Stimulated activated CD8-positive, alpha-beta memory T cell treated with anti-CD3 and anti-CD28 coated beads, Interleukin-4, amount 100 ng/mL, for 1 hour (primary cell): ENCODE measurements at places on chromosomes 1 and 21.

DNA sequence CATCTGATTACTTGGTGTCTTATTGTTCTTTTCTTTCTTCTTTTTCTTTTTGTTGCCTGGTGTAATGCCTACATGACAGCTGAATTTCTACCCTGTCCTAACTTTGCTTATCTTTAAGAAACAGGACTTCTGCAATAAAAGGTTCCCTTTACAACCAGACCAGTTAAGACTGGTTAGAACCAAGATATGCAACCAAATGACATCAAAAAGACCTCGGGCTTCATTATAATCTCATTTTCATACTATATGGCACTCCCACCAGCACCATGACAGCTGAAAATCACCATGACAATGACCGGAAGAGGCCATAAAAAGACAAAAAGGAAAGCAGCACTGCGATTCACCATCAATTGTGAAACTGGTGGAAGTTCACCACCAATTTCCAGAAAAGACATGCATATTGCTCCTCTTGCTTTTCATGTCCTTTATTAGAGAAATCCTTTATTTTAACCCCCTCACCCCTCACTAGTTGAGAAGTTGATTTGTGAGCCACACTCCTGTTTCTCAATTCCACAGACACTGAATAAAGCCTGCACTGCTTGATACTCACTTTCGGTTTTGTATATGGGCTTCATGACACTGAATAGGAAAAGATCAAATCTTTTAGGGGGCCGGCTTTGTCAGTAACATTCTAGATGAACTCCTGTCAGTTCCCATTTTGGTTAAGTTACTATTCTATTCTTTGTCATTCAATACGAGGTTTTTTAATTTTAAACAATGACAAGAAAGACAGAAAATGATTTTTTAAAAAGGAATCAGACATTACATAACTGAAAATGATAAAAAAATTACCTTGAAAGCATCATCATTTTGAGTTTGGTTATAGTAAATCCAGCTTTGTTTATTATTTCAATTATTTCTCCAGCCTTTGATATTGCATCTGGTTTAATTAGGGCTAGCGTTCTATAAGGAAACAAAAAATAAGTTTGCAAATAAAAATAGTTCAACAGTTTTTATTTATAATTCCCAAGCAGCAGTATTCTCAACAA lies 58.1 kb downstream of the NME7 start:
- DNase-seq, result no peak

- no peak for DNase-seq
Observed at GRCh38 chr1:32861904-32862695, 8.6 kb downstream of the FNDC5 start.

DNA sequence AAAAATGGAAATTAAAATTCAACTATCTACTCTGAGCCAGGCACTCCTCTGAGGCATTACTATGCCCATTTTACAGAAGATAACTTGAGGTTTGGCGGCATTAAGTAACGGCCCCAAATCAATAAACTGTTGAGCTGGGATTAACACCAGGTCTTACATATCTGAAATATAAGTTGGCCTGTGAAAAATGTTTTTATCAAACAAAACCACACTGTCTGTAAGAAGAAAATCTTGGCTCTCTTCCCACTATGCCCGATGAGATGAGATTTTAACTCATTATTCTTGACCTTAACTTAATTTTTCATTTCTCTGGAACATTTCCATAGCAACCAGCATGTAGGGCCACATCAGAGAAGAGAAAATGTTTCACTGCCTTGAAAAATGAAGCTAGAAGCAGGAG lies 21.8 kb downstream of the RC3H1 start:
- DNase-seq, result no peak

DNA sequence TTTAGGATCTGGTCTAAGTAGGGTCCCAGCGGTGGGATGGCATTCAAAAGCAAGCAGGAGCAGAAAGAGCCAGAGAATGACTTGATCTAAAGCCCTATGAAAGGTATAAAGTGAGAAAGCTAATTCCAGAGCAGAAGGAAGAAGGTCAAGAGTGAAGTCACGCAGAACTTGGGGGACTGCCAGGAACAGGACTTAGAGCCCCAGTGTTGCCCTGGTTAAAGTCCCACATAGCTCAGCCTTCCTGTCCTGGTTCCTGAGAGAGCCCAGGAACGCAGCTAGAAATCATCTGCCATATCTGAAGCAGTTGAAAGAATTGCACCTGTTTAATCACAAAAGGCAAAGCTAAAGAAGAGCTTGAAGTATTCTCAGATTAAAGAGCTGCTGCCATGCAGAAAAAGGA lies 160.6 kb upstream of the ATP1B1 start:
- no peak for DNase-seq

- no peak for DNase-seq
Observed at GRCh38 chr1:70628973-70629372, 217.9 kb downstream of the CTH start.

GRCh38 chr1:187959062-187959461 lies 1130.3 kb downstream of the PLA2G4A start:
- DNase-seq, result no peak

GRCh38 chr1:188432427-188432826 lies 1603.7 kb downstream of the PLA2G4A start:
- DNase-seq, result no peak

DNA sequence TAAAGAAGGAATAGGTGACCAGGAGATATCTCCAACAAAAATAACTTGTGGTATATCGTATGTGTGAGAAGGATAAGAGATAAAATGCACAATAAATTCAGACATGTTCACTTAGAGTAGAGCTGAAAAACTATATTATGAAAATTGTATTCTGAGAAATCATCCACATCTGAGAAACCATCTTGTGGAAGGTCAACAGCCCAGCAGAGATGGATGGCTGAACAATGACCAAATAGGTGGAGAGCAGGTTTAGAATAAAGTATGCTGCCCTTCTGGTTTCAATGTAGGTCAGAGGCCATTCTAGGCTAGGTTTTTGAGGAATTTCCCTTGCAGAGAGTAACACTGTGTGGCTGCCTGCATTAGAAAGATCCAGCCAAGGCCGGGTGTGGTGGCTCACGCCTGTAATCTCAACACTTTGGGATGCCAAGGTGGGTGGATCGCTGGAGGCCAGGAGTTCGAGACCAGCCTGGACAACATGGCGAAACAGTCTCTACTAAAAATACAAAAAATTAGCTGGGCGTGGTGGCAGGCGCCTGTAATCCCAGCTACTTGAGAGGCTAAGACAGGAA lies 8.8 kb upstream of the UAP1 start:
- DNase-seq, result no peak

DNA sequence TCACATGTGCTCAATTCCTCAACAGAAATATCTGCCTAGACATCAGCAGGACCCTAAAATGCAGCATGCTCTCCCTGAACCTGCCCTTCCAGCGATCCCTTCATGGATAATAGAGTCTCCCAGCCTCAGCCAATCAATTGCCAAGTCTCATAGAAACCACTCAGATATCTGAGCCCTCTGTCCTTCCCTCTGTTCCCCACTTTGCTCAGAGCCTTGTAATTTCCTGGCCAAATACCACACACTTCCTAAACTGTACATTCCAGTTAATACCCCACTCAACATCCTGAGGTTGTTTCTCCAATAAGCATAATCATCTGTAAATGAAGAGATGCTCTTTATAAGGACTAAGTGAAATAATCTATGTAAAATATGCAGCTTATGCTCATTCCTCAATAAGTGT lies 59.3 kb upstream of the PTGFRN start:
- no peak for DNase-seq

DNA sequence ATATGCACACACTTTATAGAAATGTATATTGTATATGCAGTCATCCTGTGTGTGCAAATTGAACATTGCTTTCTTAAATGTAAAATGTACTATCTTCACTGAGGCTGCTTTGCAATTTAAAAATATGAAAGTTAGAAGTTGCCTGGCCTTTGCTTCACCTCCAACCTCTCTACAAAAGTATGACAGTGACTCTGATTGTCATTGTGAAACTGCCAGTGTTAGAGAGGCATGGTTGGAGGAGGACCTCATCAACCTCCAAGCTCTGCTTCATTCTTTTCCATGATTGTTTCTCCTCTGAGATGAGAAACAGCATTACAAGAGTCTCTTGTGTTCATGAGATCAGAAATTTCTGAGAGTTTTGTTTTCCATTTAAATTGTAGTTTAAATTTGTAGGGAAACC lies 185.5 kb downstream of the ZC3H11B start:
- DNase-seq, result no peak

DNA sequence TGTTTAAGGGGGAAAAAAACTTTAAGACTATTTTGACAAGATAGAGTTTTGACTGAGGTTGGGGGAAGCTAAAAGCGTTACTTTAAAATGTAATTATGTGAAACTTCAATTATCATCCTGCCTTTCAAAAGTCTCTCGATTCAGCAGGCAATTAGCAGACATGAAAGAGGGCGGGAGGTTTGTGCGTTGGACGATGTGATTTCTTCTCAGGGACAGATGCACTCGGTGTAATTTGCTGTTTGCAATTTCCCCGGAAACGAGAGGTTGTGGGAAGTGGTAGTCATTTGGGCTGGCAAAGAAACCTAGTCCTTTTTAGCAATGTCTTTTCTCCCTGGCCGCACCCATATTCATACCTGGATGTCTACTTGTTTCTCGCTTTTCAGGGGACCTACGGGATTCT lies 27.1 kb downstream of the KAZN start:
- no peak for DNase-seq

DNA sequence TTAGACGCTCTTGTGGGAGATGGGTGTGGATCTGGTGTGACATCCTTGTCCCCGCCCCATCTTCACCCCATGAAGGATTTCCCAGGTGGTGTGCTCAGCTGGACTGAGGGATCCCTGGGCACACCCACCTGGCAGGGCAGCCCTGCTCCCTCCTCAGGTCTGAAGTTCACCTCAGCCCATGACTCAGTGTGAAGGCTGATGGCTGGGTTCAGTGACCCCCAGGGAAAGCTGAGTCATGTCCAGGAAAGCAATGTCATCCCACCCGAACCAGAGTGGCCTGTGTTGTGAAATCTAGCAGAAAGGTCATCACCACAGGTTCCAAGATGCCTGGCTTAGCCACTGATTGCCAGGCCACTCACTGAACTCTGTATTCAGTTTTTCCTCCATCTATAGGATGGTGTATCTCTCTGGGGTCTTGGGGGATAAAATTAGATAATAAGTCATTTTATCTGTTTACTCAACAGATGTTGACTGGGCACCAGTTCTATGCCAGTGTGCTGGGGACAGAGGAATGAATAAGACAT lies 97.7 kb upstream of the JUN start:
- no peak for DNase-seq
